ENCODE measurements at places on chromosomes 5 and 9.

DNA sequence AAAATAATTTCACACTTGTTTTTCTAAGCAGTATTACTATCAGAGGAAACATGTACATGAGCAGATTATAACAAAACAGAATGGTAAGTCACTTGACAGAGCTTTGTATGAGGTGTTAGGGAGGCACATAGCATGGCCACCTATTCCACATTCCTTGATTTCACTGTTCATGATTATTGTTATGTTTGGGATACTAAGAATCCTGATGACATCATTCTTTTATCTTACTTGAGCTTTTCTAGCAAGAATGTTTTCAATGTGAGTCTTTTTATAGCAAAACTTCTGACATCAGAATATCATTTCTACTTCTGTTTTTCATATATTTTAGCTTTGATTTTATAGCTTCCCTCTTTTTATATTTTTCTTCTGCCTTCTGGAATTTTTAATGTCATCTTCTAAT is 208.2 kb downstream of the DMRTA1 start:
- no peak for DNase-seq

DNA sequence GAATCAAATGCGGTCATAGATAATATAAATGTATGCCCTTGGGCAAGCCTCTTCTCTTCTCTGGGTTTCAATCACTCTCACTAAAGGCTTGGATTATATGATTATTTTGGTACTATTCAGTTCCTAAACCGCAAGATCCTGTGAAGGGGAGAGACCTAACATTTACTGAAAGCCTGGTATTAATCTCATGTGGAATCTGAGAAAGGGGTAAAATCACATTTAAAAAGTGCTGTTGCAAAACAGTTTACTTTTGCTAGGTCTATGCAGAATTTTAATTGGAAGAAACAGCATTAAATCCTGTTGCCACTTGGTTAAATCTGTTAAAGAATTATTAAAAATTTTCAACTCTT is 50.7 kb downstream of the SLC44A1 start:
- DNase-seq, result no peak

- DNase-seq, result no peak
Observed at GRCh38 chr9:109101202-109101595, 18.5 kb downstream of the TMEM245 start.

GRCh38 chr5:14741801-14742440 is 77.4 kb downstream of the OTULIN start:
- no peak for DNase-seq

GRCh38 chr5:12354686-12355085 is 450.4 kb upstream of the CTNND2 start:
- DNase-seq, result no peak

DNA sequence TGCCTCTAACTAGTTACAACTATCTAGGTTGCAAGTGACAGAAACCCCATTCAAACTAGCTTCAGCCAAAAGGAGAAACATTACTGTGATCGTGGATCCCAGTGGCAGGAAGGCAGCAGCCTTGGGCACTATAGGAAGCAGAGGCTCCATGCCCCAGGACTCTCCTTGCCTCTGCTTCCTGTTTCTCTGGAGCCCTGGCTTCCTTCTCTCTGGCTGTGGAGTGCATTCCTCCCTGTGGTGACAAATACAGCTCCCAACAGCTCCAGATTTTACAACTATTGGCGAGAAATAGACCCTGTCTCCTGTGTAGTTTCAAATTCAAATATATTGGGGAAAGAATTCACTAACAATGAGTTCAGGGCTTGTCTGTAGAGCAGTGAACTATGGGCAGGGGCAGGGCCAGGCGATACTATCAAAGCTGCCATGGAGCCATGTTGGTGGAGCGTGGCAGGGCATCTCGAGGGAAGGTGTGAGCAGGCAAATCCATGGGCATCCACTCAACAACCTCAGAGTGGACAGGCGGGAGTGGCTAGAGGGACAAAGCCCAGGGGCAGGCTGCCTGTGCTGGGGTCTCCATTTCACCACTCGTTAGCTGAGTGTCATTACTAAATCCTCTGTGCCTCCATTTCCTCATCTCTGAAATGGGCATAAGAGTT is 189.5 kb downstream of the ERCC6L2 start:
- no peak for DNase-seq

- no peak for DNase-seq
Observed at GRCh38 chr5:122870219-122870856, 24.9 kb downstream of the SNX24 start.

DNA sequence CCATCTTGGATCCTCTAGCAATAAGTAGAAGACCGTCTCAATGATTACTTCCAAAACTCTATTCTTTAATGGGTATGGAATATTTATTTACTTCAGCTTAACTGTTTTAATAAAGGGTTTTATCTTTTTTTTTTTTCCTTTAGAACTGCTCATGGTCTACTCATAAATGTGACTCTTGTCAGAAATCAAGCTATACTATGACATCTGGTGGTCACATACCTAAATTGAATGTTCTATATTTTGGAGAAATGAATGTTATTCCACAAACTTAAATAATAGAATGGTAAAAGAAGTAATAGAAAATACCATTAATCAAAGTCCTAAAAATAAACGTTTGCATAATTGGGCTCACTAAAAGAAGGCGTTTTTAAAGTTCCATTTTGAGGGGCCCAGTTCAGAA is 131.2 kb upstream of the PLCXD3 start:
- DNase-seq, result no peak

- DNase-seq, result no peak
Observed at GRCh38 chr5:9599391-9599790, 30.8 kb downstream of the TAS2R1 start.

- DNase-seq, result no peak
Observed at GRCh38 chr5:61409568-61409967, 77.5 kb downstream of the ZSWIM6 start.

GRCh38 chr5:163245584-163245983 is 191.8 kb upstream of the CCNG1 start:
- no peak for DNase-seq

DNA sequence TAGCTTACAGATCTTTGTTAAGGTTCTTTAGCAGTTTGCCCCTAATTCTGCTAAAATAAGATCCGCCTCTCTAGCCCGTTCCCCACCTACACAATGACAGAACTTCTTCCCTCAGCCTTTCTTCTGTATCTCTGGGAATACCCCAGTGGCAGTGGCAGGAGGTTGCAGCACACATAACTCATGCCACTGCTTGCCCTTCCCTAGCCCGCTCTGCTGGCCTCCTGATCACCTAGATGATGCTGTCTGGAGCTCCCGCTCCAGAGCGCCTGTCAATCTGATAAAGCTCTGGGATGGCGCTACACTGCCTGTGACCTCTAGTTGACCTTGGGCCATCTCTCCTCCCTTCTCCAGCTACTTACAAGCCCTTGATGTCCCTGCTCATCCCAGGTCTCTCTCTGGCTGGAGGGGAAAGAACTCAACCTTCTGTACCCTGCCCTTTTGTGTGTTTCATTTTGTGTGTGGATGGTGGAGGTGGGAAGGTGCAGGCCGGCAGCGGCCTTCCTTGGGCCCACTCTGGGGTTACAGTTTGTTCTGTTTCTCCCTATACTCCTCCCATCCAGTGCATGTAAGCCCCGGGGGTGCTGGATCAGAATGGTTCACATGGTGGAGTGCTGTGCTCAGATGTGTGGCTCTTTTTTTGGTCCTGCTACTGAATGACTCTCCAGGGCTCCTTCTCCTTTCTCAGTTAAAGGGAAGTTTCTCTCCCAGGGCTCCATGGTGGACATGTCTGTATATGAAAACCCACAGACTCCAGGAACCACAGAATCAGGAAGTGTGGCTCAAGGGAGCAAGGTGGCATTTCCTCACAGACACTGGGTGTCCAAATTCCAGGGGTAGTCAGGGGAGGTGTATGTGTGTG is 29.1 kb downstream of the MTX3 start:
- DNase-seq, result no peak

DNA sequence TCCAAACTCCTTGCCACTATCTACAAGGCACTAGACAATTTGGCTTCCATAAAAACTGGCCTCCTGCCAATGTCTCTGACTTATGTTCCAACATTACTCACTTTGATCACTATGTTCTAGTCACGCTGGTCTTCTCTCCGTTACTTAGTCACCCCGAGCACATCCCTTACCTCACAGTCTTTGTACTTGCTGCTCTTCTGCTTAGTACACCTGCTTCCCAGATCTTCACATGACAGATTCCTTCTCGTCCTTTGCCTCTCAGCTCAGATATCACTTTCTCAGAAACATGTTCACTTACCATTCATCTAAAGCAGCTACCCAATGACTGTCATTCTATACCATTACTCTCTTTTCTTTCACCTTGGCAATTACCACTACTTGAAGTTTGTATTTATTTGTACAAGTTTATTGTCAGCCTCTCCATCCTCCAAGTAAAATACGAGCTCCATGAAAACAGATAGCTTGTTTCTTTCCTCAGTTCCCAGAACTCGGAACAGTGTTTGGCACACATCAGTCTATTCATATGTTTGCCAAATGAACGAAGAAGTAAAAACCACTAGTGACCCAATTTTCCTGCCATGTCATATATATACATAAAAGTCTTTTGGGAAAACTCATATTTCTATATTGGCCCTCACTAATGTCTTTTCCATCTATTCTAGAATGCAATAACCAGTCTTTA is 5.9 kb upstream of the SLC22A5 start:
- no peak for DNase-seq

- no peak for DNase-seq
Observed at GRCh38 chr9:73541923-73542322, 390.3 kb downstream of the ANXA1 start.

DNA sequence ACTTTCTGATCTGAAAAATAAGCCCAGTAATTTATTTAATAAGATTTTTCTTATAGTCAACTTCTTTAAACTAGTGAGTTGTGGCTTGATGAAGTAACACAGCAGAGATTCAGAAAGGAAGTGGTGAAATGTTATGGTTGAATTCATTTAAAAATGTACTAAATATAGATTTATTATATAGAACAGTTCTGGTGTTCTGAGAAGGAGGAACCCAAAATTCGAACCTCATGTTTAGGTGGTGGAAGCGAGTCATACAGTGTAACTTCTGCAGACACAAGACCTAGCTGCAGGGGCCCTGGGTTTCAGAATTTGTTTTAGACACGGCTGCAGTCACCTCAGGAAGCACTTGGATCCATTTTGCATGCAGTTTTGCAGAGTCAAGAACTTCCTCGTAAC is 188.2 kb downstream of the TRIO start:
- no peak for DNase-seq

DNA sequence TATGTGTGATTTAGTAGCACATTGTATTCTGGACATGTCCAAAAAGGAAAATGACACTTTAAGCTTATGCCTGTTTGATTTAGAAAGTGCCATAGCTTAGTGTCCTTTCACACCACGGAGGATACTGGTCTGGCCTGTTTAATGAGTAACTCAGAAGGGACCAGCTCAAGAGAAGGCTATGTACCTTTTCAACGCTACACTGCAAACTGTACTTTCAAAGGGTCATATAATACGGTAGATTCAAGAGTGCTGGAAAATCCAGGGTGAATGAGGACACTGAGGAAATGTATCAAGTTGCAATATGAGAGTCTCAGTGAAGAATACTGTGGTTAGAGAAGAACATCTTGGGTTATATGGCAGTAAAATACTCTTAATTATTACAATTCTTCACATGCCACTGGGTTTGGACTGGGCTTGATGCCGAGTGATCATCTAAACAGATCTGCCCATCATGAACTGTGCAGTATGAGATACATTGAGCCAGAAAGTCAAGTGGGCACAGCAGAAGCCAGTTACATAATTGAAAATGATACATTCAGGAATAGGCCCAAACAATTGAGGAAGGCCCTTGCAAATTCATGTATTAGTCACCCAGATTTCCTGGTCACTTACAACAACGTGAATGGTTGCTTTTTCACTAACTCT is 1211.5 kb upstream of the CDH9 start:
- no peak for DNase-seq

DNA sequence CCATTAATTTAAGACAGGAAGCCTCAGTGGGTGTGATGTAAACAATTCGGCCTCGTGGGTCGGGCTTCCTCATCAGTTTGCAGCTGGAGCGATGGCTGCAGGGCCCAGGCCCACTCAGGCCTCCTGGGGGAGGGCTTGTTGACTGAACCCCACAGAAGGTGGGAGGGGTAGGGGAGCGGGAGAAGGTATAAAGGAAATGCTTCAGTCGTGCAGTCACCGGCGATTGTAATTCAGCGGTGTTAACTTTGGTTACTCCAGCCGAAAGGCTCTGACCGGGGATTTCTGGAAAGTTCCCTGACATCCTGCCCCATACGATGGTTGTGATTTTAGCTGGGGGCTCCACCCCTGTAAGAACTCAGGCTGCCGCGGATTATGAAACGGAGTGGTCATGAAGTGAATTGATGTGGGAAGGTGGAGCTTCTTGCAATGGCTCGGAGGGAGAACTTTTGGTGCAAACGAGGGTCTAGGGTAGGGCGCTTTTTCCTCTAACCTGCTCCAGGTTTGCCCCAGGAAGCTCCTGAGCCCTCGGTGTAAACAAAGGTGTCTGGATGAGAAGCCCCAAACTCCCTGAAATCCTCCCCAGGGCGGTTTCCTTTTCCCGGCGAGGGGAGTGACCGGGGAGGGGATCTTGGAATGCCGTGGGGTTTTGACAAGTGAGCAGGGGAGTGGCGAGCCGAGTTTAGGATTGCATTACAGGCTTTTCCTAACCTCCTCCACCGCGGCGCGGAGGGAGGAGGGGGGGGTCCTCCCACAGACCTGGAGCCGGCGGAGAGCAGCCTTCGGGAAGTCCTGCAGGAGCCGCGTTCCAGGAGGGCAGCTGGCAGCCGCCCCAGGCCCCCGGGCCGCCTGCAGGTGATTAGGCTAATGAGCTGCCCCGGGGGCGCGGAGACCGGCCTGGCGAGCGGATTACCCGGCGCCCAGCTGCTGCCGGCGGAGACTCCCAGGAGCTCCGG is 215.5 kb downstream of the PDZD2 start:
- DNase-seq, result no peak

DNA sequence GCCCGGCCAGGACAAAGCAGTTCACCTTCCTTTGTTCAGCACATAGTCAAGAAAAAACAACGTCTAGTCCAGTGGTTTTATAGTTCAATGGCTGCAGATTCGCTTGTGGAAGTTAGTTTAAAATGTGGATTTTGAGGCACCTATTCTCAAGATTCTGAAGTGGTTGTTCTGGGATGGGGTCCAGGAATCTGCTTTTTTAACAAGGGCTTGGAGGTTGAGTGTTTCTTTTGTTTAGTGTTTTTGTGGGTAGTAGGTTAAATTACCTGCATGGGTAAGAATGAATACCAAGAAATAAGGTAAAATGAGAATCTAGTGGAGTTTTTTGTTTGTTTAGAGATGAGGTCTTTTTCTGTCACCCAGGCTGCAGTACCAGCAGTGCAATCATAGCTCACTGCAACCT is 28.4 kb upstream of the NADK2 start:
- no peak for DNase-seq

DNA sequence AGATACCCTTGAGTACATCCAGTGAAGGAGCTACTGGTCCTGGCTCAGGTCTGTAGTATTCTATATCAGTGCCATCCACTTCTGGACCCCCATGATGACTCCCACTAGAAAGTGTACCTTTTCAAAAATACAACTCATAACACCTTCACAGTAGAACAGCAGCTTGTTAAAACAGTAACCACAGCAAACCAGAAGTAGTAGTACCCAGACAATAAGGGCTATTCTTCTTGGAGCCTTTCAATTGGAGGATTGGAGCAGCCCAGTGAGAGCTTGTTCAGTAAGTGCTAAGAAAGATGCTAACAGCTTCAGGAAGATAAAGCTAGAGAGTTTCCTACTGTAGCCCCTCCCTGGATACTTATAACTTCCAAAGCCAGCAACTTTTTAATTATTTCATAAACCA is 10.1 kb downstream of the ARL14EPL start:
- DNase-seq, result no peak
